RPMI8226 (cell line): ENCODE measurements at places on chromosomes 16 and 17.

- peak; percentile 64 for DNase-seq
Observed at GRCh38 chr16:73058221-73058615, 10.3 kb upstream of the ZFHX3 start.

DNA sequence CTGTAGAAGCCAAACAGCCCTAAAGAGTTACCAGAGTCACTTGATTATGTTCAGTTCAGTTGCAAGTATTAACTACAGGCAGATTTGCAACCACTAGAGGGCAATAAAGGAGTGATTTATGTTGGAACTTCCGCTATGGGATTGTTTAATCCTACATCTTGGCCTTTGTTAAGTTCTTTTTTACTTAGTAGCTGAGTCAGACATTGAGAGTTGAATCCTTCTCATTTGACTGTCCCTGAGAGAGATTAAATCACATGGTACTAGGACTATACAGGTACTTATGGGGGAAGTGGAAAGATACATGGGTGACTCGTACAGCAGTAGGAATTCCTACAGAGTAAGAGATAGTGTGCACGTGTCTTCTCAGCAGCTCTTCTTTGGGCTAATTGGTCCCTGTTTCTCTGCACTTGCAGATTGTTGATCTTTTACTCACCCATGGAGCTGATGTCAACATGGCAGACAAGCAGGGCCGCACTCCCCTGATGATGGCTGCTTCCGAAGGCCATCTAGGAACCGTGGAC, 40.3 kb downstream of the CYB561 start:
- DNase-seq: peak; percentile 72

DNA sequence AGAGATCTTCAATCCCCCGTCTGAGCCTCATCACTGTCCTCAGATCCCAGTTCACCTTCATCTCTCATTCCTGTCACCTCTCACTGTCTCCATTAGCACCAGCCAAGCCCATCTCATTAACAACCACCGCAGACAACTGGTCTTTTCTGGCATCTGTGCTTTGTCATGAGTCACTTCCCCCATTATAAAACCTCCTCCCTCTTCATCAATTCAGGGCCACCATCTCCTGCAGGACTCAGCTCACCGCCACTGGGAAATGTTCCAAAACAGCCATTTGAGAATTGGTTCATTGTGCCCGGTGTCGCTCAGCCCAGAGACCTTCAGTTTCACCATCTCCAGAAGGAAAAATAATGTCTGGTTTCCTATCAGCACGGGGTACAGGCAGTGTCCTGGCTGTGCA, 56.9 kb upstream of the TEKT3 start:
- no peak for DNase-seq

GRCh38 chr17:39611401-39612112, 3.8 kb upstream of the NEUROD2 start:
- DNase-seq: no peak

DNA sequence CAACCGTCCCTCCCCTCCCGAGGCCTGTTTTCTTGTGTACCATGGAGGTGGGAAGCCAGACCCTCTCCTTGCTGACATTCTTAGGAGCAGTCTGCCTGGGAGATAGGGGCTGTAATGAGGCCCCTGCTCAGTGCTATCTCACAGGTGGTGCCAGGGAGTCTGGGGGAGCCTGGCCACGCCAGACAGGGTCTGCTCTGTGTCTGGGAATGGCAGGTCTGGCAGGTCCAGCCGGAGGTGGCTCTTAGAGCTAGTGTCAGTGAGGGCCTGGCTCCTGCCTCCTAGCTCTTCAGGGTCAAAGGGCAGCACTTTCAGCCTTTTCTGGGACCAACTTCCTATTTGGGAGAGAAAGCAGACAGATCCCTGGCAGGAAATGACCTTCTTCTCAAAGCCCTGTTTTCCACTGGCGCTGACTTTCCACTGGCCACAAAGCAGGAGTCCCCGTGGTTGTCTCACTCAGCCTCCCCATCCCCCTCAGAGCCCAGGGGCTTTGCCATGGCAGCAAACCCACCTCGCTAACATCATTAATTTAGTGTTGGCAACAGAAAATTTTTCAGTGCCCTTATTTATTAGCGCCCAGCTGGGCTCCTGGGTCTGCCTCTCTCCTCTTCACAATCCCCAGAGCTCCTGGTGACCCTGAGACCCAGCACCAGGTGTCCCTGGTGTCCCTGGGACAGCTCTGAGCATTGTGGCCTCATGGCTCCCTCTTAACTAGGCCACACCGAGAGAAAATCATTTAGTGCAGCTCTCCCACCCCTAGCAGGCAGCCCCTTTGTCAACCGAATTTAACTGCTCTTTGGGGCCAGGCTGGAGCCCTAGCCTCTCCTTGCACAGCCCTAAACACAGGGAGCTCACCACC, 24.0 kb upstream of the DOK4 start:
- no peak for DNase-seq

GRCh38 chr17:37492167-37492566, 2.5 kb downstream of the DUSP14 start:
- DNase-seq: no peak

DNA sequence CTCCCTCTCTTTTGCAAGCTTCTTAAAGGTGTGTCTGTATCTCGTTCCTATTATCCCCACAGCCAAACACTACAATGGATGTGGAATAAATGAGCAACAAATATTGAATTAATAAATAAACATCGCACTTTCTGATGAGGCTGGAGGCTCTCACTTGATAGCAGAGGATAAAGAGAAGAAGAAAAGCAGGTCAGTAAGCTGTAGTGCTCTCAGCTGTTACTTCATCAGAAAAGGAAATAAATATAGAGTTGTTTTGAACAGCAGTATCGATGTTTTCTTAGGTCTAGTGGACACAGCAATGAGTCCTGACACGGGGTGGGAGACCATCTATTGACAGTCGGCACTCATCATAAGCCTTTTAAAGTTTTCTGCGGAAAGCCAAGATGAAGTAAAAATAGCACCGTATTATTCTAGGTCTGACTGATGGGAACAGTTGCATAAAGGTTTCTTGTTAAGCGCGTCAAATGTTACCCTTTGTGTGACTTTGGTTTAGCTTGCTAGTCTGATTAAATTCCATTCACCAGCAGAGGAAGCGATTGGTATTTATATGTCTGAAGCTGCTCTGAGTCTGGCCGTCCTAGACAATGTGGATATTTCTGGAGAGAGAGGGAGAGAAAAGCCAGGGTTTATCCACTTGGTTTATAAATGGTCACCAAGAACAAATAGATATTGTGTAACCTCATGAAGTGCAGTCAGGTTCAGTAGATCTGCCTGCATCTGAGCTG, 646.1 kb downstream of the CDH11 start:
- DNase-seq: no peak

DNA sequence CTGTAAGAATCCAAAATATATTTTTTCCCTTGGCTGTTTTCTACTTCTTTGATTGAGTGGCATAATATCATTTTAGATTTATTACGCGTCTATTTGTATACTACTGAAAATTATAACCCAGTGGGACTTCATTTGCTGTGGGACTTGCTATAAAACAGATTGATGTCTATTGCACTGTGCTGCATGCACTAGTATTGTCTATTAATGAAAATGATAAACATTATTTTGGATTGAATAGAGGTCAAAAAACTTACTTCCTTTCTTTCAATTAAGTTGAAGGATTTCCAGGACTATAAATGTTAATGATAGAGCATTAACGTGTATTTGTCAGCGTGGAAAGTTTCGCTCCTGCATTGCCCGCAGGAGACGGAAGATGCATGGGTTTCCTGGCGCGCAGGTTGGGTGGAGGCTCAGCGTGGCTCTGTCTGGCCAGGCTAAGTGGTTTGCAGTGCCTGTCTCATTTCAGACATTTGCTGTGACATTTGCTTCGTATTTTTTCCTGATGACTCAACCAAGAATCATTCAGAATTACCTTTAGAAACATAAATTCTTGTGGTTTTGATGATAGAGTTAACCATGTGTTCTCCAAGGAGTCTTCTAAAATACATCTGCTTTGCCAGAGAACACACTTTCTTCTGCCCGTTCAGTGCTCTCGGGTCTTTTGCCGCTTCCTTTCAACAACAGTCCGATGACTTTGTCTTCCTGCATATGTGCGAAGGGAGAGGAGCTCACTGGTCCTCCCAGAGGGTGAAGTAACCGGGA, 216.7 kb downstream of the RPTOR start:
- DNase-seq: no peak

DNA sequence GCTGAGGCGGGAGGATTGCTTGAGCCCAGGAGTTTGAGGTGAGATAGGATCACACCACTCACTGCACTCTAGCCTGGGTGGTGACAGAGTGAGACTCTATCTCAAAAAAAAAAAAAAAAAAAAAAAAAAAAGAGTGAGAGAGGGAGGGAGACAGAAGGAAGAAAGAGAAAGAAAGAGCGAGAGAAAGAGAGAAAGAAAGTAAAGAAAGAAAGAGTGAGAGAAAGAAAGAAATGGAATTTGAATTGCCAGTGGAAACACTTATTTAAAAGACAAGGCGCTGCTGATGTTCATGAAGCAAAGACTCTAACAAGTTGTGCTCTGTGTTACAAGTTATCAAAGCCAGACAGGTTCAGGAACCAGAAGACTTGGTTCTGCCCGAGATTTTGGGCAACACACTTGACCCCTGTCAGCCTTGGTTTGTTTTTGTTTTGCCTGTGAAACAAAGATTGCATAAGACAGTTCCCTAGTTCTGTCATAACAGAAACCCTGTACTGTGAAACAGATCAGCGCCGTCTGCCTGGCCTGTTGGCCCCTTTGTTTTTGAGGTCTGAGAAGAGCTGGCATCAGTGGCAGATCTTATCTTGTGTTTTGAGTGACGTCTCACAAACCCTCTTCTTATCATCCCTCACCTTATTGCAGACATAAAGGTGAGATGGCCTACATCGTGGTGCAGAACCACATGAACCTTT, 55.4 kb upstream of the ENDOV start:
- no peak for DNase-seq

GRCh38 chr17:8087075-8087951, at the start of gene ALOX12B:
ALOX12B (minus strand) TSS chr17:8087716; CDS start chr17:8087442, 274 bp downstream.
- no peak for DNase-seq

GRCh38 chr16:57377080-57377841, 5.0 kb downstream of the CX3CL1 start:
- DNase-seq: peak; percentile 36

DNA sequence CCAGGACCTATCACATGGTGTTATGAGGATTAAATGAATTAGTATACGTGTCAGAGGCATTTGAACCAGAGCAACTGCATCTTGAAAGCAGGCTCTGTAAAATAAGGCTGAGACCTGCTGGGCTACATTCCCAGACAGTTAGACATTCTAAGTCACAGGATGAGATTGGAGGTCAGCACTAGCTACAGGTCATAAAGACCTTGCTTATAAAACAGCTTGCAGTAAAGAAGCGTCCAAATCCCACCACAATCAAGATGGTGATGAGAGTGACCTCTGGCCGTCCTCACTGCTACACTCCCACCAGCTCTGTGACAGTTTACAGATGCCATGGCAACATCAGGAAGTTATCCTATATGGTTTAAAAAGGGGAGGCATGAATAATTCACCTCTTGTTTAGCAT, 71.8 kb downstream of the IRF8 start:
- DNase-seq: no peak

- no peak for DNase-seq
Observed at GRCh38 chr16:84937196-84938005, 73.9 kb downstream of the ZDHHC7 start.

DNA sequence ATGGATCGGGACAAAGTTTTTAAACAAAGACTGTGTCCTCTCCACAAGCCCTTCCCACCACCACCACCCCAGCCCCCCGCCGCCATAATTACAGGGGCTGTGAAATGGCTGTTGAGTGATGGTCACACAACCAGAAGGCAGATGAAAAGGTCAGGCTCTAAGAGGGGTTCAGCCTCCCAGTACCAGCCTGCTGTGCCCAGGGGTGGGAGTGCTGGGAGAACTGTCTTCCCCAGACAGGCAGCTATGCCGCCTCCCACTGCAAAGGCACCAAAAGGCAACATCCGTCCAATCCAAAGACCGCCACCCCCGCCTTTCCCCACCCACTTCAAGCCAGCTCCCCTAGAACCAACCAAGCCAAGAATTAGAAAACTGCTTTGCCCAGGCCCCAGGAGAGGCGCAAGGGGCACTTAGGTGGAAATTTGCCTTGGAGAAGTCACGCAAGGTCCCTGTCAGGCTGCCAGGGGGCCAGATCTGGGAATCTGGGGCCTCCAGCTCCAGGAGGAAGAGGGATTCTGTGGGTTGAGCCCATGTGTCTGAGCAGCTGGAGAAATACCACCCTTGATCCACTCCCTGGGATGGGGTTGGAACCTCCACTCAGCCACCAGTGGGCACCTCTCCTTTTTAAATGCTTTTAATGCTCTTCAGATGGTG, 14.4 kb downstream of the CARHSP1 start:
- no peak for DNase-seq

GRCh38 chr16:49504626-49505025, 131.0 kb downstream of the C16orf78 start:
- DNase-seq: no peak

DNA sequence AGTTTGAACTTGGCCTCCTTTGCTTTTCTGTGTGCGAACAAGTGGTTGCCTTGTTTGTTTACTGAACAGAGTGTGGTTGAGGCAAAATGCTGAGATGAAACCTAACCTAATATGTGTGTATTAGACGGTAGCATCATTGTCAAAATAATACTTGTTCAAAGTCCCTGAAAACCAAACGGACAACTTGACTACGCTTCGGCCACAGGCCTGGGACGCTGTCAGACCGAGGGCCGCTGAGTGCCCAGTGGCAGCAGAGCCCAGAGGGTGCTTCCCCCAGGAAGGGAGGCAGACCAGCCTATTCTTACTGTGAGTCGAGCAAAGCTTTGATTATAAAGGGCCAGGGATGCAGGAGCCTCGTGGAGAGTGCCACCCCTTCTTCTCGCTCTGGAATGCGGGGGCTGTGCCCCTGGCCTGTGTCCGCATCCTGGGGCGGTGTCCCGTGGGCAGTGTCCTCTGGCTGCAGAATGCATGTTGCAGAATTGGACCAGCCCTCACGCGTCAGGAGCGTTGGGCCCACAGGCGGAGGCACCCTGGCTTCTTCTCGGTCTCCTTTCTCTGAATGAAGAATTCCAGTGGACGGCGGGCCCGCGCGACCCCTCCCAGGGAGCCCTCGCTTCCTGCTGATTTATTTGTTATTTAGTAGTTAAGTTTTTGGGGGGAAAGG, 5.2 kb downstream of the ACSF3 start:
- DNase-seq: no peak

DNA sequence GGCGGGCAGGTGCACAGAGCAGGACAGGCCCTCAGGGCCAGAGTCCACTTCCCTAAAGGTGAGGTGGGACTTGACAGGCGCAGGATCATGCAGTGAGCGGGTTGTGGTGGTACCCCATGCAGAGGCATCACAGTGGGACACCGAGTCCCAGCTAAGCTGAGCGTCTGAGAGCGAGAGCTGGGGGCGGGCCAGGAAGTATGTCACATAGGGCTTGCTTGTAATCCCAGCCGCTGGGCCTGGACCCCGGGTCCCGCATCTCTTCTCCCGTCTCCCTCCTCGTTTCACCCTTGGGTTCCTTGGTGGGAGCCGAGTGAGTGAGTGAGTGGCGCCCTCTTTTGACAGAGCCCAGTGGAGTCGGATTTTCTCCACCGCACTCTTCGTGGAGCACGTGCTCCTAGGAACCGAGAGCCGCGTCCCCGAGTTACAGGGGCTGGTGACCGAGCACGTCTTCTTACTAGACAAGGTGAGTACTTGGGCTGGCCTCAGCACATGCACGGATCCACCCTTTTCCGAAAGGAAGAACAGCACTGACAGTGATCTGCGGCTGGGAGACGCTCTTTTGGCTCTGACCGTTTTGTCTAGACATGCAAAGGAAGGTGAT, 50.8 kb upstream of the ENDOV start:
- no peak for DNase-seq

GRCh38 chr17:13583996-13584700, 17.6 kb downstream of the HS3ST3A1 start:
- no peak for DNase-seq

- DNase-seq: no peak
Observed at GRCh38 chr16:15545544-15545943, 97.4 kb downstream of the MARF1 start.

- DNase-seq: no peak
Observed at GRCh38 chr16:9763505-9763904, 418.7 kb downstream of the GRIN2A start.
